Mucosa of gallbladder (tissue), 1 donor: ENCODE measurements at places on chromosomes 16 and 17. TPM values are rescaled to one million over a fixed set of nuclear protein-coding genes. Genes with fewer than 3 reads are reported as not detected.

- DNase-seq = no peak
Measured at GRCh38 chr17:41258406-41258805, 3.2 kb downstream of the KRTAP9-9 start.

STAT5B gene
- total RNA-seq = 61.7 TPM

NR1D1 gene
- 34.7 TPM for total RNA-seq

HSPB9 gene
- total RNA-seq = 0.29 TPM
